AG04450 (cell line): ENCODE measurements at places on chromosomes 13 and 19.

DNA sequence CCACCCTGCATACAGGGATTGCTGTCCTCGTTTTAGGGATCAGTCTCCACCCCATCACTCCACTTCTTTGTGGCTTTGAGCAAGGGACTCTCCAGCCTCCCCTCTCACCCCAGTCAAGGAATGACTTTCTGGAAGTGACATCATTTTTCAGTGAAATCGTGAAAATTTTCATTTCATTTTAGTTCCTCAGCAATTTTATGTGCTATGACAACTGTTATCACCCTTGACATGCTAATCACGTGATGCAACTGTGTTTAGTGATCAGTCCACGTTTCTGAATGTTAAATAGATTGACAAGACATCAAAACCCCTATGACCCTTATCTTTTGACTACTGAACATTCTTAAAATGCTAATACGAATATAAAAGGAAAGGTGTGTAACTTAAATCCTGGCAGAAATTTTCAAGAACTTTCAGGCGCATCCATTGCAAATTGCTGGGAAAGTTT lies 8.0 kb downstream of the C19orf81 start:
- no peak for DNase-seq

DNA sequence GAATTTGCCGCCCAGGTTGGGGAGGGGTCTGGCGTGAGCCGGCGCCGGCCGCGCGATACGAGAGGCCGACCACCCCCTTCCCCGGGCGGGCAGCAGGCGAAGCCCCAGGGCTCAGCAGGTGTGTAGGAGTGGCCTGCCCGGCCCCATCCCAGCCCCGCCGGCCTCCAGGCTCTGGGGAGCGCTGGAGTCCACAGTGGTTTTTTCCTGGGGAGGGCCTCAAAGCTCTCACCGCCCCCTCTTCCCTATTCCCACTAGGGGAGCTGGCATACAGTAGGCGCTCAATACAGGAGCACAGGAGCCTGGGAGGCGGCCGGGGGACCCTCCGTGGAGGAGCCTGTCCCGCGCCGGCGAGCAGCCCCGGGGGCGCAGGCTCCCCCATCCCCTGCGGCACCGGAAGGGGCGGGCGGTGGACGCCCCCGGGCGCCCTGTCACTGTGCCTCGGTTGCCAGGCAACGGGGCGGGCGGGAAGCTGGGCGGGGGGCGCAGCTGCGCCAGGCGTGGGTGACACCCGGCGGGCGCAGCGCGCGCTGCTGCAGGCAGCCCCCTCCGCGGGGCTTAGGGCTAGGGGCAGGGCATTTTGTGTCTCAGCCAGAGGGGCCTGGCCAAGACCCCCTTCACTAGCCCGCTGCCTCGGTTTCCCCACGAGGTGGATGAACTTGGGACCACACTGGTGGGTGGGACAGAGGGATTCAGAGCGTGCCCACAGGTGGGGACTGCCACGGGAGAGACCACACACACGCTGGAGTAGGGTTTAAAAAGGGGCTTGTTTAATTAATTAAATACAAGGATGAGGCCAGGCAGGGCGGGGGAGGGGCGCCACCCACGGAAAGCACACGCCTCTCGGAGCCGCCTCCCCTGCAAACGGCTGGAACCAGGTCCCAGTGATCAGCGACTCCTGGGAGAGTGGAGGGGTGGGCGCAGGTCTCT lies 3.6 kb upstream of the REXO1 start:
- DNase-seq: no peak

DNA sequence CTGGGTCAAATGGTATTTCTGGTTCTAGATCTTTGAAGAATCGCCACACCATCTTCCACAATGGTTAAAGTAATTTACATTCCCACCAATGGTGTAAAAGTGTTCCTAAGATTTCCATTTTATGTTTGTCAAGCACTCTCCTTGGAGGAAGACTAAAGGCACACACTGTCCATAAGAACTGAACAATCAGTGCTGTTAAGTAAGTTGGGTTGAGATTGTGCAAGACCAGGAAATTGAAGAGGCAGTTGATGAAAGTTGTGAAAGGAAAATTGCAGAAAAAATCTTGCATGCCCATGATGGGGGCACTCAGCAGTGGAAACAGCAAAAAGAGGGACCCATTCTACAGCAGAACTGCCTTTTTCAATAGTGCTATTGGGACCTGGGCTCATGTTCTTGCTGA lies 323.6 kb downstream of the DLEU7 start:
- DNase-seq: no peak

GRCh38 chr19:20247016-20247683 lies 80.1 kb downstream of the ZNF486 start:
- DNase-seq: no peak

- no peak for DNase-seq
Observed at GRCh38 chr13:43512221-43512620, 274.6 kb downstream of the ENOX1 start.

- DNase-seq: no peak
Observed at GRCh38 chr19:15253061-15253460, 20.8 kb upstream of the EPHX3 start.

DNA sequence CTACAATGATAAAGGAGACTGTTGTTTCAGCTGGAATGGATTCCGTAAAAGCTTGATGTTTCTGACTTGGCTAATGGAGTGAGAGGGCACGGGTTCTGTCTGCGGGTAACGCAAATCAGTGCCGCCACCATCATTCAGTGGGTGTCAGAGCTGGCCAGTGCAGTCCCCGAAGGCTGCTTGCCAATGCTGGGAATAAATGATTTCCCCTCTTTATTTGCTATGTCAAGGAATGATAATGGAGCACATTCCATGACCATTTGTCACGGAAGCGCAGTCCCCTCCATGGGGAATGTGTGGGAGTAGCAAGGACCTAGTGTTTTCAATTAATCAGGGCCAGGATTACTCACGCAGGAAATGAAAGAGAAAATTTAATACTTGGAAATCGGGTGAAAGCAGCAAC lies 899.3 kb downstream of the UQCRFS1 start:
- no peak for DNase-seq

- no peak for DNase-seq
Observed at GRCh38 chr19:1871630-1872029, 8.3 kb upstream of the KLF16 start.

GRCh38 chr19:50293263-50294004 lies 35.7 kb downstream of the KCNC3 start:
- no peak for DNase-seq

DNA sequence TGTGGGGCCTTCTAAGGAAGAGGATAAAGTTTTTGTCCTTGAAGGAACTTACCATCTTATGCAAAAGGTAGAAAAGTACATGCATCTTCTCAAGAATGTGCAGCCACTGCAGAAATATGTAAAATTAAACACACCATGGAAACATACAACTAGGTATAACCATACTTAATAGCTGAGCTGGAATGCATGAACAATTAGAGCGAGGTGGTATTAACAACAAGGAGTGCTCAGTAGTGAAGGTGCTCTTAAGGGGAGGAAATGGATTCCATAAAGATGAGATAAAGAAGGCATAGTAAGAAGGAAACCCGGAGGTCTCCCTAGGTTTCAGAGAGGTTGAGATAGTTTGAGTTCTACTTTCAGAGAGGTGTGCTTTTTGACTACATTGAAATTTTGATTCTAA lies 415.9 kb downstream of the NDFIP2 start:
- DNase-seq: no peak

- no peak for DNase-seq
Observed at GRCh38 chr13:36105726-36106125, 25.5 kb downstream of the DCLK1 start.

GRCh38 chr19:41748012-41748411 lies 7.3 kb upstream of the CEACAM6 start:
- no peak for DNase-seq

- DNase-seq: no peak
Observed at GRCh38 chr13:46168783-46169182, 13.2 kb downstream of the LCP1 start.

DNA sequence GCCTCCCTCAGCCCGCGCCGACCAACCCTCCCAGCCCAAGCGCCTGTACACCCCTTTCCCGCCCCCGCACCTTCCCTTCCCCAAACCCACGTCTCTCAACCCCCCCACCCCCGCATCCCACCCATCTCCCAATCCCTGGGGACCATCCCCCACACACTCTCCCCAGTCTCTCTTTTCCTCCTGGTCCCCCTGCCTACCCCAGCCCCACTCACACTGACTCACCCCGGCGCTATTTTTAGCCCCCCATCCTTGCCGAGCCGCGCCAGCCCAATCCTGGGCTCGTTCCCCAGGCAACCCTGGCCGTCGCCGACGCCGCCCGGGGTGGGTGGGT lies 11.7 kb downstream of the CIC start:
- no peak for DNase-seq

DNA sequence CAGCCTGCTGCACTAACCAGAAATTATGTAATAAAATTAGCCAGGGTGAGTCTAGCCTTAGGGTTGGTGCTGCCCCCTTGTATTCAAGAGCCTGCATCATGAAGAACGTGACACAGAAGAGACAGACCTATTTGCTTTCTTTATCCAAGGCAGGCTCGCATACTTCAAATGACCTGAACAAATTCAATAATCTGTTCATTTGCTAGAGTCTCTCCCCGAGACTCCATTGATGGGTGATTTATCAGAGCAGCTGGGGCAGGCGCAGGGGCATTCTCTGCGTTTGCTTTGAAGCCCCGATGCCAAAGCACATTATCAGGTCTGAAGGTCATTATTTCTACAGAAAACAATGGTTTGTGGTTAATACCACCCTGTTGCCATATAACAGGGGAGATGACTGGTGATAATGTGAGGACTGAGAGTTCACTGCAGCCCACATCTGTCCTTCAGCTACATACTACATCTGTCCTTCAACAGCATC lies 520.3 kb downstream of the DIAPH3 start:
- no peak for DNase-seq

DNA sequence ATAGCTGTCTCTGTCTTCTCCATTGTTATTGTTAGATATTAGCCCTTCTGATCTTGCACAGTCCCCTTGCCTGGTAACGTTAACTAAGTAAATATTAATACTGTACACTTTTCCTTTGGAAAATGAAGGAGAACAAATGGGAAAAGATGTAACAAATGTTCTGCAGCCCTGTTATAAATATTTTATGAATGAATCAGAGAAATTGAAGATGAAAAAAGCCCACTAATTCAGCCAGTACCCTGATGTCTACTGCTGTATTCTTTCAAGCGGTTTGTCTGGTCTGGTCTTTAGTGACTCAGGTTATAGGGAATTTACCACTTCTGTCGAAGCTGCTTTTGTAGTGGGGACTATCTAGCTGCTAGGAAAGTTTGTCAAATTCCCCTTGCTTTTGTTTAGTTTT lies 121.0 kb downstream of the COG6 start:
- peak; percentile 51 for DNase-seq

GRCh38 chr13:26759249-26759906 lies 1.2 kb downstream of the GPR12 start:
- no peak for DNase-seq

DNA sequence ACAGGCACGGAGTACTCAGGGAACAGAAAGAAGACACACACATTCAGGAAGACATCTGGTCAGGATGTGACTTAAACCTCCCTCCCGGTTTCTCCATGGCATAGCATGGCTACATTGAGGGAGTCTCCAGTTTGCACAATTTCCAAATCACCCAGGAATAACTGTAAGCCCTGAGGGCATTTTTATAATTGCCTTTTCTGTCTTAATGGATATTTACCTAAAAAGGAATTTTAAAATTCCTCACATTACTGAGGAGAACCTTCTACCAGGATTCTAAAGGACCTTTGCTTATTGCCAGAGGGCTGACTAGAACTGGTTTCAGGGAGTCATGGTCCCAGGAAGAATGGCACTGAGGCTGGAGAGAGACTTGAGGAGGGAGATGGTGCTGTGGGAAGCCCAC lies 21.4 kb downstream of the PEG3 start:
- no peak for DNase-seq

DNA sequence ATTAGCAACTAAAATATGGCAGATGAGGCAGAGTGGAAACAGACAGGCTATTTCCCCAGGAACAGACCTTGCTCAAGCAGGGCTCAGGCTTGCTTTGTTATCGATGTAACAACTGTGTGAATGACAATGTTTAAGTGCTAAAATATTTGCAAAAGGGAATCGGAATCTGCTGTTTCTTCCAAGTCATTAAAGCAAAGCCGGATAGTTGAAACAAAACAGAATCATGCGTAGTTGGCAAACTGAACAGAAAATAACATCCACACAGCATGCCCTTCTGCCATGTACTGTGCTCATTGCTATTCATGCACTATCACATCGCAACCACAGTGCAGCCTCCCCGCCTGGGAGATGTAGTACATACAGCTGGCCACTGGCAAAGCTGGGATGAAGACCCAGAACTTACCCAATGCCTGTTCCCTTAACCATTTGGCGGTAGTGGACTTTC lies 799.1 kb downstream of the DIAPH3 start:
- DNase-seq: no peak

DNA sequence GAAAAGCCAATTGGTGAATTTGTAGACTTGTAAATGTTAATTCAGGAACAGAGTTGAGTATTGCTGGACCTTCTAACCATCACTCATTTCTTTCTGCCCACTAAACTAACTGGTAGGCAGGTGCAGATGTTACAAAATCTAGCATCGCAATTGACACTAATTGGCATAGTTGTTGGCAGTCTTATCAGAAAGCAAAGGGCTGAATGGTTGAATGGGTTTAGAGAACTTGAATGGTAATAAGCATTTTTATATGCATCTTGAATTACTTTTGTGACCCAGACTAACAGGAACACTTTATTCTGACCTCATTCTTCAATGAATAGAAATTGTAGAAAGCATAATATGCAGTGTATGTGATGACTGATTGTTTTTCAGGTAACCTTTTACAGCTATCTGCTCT lies 189.1 kb downstream of the GGACT start:
- no peak for DNase-seq

DNA sequence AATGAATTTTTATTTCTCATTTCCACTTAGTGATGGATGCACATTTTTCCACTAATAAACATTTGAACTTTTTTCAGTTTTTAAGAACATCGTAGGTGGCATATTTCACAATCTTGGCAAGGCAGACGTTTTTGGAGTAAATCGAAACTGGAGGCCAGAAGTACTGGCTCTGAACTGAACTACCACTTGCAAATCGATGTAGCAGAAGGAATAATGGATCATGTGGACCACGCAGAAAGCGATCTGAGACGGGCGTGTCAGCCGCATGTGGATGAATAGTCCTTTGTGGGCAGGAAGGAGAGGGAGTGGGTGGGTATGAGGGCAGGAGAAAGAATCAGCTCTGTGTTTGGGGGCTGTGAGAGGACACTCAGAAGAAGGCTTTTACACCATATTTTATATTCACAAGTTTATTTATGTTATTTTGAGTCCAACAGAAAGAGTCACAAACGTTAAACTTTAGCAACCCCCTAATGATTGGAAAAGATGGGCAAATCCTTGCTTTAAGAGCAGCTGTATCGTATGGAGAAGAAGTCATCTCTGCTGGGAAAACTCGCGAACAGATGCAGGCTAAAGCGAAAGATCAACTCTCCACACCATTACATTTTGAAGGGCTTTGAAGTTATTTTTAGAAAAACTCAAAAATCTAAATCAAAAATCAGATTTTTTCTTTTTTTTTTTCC lies 90.5 kb downstream of the COL4A2 start:
- no peak for DNase-seq

- no peak for DNase-seq
Observed at GRCh38 chr13:53197424-53197823, 168.8 kb downstream of the OLFM4 start.

DNA sequence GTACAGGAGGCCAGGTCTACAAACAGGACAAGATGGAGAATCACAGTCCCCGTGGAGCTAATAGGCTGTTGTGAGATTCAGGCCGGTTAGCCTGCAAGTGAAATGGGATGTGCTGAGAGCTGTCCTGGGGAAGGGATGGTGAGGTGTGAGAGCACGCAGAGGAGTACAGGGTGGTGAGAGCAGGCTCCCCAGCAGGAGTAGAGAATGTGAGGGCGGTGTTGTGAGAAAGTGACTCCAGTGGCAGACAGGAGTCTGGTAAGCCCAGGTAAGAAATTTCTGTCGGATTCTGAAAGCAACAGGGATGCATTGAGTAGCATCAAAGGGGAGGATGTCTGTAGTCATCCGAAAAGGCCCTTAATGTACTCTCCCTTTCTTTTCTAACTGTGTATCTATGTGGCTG lies 50.7 kb upstream of the GPR183 start:
- DNase-seq: no peak
